Stimulated activated CD8-positive, alpha-beta memory T cell treated with anti-CD3 and anti-CD28 coated beads, Interleukin-15, amount 100 ng/mL, for 1 hour (primary cell): ENCODE measurements at places on chromosomes 11 and 22.

DNA sequence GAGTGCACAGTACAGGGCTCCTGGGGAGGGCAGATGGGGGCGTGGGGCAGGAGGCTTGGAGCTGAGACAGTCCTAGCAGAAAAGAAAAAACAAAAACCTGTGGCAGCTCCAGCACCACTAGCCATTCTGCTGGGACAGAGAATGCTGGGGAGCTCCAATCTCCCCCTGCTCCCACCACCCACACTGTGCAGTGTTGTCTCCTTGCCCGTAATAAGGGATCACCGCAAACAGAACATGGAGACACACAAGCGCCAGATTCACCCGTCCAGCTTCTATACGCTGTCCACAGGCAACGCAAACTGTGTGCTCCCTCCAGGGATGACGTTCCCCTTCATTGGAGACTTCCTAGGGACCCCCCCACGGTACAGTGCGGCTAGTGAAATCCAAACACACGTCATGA, 31.4 kb downstream of the OPCML start:
- DNase-seq, result no peak

GRCh38 chr11:13761716-13762115, 93.2 kb downstream of the FAR1 start:
- no peak for DNase-seq

- peak; percentile 43 for DNase-seq
These were observed 9.2 kb upstream of the CBL start for GRCh38 chr11:119196833-119197483.

GRCh38 chr22:37014835-37015586, 4.2 kb downstream of the TST start:
- DNase-seq, result no peak

DNA sequence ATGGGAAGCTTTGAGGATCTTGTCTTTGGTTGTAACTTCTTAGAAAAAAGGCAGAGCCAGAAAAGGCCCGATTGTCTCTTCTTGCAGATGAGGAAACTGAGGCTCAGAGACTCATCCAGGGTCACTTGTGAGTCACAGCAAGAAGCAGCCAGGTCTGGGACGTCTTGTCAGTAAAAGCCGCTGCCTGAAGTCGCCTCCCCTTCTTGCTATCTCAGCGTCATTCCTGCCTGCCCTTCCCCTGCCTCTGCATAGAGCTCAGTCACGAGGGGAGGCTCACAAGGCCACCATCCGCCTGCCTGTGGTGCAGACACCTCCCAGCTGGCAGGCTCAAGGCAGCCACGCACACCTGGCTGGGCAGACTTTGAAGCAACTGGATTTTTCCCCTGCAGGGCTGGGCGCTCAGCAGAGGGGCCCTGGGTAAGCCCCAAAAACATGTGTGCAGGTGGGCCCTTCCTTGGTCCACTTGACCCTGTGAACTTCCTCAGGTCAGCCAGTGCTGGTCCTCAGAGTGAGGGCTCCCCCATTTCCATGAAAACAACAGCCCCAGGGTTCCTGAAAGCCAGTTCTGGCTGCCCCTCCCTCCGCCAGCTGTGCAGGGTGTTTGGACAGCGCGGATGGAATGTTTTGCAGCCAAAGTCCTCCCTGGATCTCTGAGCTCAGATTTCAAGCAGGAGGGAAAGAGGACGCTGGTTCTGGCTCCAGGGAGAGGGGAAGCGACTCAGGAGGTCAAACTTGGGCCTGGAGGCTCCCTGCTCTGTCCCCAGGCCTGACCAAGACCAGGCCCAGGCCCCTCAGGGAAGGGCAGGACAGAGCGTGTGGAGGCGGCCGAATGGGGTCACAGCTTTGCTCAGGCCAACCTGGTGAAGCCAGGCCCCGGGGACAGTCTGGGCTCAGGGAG, 6.0 kb upstream of the RAB3IL1 start:
- no peak for DNase-seq

DNA sequence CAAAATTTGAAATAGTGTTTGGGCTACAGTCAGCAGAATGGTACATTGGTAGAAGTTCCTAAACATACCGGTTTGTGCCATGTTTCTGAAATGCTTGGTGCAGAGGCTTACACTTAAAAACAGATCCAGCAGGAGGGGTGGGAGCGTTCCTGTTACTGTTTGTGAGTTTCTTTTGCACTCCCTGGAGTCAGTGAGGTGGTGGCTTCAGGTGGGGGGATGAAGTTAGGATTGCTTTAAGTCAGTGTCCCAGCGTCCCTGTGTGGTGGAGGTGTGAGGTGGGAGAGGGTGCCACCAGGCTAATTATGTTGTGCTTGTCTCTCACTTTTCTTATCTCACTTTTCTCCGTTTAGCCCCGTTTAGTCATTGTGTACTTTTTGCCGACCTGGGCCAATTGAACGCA, 9.7 kb downstream of the TNRC6B start:
- no peak for DNase-seq

DNA sequence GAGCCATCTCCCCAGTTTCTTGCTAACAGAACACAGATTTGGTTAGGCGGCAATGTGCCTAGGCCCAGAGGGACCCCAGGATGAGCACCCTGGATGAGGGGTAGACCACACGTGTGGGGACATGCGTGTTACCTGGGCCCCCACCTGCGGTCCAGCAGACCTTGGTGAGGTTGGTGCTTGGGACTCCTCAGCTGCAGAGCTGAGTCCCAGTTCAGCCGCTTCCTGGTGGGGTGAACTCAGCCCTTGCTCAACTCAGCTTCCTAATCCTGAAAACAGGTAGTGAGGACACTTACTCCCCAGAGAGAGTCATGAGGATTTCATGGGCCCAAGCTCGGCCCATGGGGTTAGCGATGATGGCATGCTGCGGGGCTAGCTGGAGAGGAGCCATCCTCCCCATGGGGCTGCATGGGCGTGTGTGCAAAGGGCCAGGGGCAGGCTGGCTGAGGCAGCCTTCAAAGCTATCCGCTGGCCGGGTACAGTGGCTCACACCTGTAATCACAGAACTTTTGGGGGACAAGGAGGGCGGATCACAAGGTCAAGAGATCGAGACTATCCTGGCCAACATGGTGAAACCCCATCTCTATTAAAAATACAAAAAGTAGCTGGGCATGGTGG, 46.9 kb upstream of the SHISAL1 start:
- no peak for DNase-seq

DNA sequence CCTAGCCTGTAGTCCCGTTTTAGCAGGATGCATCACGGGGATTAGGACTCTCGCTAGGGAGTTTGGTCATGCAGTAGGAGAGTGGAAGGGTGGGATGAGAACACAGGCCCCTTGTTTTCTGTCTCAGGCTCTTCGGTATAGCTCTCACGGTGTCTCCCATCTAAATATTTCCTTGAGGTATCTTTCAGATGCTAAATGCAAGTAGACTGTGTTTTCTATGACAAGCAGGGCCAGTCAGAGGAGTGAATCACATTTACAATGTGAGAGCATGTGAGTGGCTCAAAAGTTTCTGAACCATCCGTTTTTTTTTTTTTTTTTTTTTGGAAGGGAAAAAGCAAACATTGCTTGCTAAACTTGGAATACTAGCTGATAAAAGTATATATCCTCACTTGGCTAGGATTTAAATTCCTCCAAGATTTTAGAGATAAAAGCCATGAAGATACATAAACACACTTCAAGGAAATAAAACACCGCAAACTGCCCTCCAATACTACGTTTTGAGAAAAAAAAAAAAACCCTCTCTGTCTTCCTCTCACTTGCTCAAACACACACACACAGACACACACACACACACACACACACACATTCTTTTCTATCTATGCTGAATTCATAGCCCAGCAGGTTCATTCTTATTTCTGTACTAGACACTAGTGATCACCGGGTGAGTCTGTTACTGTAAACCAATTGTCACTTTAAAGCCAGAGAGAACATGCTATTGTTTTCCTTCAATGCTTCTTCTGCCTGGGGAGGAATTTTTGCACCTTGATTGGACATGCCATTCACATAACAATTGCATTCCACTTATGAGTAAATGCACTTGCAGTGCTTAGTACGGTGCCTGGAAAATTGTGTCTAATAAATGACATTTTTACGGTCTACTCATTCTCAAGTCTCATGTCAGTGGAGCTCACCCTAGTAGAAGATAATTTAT, 224.6 kb upstream of the CCDC90B start:
- DNase-seq, result no peak

DNA sequence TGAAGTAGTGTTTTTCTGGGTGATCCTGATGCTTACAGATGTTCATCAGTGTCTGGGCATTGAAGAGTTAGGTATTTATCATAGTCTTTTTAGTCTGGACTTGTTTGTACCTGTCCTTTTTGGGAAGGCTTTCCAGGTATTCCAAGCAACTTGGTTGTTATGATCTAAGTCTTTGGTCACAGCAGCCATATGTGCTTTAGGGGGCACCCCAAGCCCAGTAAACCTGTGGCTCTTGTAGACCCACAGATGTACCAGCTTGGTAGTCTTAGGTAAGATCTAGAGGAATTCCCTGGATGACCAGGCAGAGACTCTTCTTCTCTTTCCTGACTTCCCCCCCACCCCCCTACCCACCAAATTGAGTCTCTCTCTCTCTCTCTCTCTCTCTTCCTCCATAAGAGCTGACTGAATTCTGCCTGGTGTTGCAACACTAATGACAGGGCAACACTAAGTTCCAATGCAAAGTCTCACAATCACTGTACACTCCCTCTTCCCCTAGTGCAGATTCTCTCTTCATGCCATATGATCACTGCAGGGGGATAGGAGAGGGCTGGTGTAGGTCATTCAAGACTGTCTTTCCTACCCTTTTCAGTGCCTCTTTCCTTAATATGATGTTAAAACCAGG, 24.5 kb upstream of the MMP8 start:
- DNase-seq, result no peak

DNA sequence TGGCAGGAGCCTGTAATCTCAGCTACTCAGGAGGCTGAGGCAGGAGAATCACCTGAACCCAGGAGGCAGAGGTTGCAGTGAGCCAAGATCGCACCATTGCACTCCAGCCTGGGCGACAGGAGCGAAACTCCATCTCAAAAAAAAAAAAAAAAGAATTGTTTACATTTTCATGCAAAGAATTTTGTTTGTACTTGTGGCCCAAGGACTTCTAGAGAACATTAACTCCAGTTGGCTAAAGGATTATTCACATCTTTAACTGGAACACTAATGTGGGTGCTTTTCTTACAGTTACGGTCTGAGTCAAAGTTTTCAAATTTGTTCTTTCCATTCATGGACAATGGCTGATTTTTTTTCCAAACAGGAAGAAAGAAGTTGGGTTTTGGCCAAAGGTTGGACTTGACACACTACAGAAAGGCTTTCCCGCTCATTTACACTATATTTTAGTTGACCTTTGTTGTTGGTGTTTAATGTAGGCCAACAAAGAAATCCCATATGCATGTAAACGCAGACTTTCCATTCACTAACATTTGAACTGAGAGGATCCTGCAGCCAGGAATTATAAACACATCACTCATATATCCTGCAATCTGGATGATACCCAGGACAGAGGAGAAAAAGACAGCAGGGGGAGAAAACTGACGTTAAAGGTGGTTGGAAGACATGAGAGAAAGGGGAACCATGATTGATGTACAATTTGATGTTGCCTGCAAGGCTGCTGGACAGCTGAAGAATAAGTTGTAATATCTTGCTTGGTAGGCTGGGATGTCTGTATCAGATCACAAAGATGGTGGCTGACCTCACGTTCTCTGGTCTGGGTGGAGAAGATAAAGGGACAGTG, 13.1 kb downstream of the POU2AF1 start:
- DNase-seq, result no peak

GRCh38 chr11:111177037-111177871, 68.3 kb upstream of the POU2AF2 start:
- no peak for DNase-seq
